Chondrocyte (in vitro differentiated cells): ENCODE measurements at places on chromosomes 6 and 20. TPM values are rescaled to one million over a fixed set of nuclear protein-coding genes. Genes with fewer than 3 reads are reported as not detected.
A peak's percentile ranks its signal among the peaks of the same experiment; 100 is the strongest.

- peaks cover 1% of the 10 kb centered on the region for H3K36me3 ChIP-seq
- H3K4me3 ChIP-seq = no peak overlapping the region
- DNase-seq = no peak
- H3K4me1 ChIP-seq = peaks cover 13% of the 10 kb centered on the region
Measured at GRCh38 chr6:44477293-44477894, 89.9 kb downstream of the CDC5L start.

- no peak for DNase-seq
- H3K4me3 ChIP-seq = no peak overlapping the region
- H3K36me3 ChIP-seq = no peaks in the 10 kb centered on the region
- H3K4me1 ChIP-seq = no peaks in the 10 kb centered on the region
- H3K27ac ChIP-seq = no peak overlapping the region
Measured at GRCh38 chr20:62529896-62530642, 54.3 kb upstream of the GATA5 start.

DNA sequence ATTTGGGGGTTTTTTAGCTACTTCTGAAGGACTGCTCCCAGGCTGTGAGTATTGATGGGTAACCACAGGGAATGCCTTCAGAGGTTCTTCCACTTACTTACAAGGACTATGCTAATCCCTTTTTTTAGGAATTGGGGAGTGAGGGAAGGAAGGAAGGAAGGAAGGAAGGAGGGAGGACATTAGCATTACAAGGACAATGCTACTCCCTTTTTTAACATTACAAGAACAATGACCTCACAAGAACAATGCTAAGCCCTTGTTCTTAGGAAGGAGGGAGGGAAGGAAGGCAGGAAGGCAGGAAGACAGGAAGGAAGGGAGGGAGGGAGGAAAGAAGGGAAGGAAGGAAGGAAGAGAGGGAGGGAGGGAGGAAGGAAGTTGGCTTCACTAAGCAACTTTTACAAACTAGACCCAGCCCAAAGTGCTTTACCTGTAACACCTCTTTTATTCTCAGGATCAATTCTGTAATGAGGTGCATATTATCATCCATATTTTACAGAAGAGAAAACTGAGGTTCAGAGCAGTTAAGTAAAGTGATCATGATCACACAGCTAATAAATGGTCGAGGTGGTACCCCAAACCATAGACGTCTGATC, 446.8 kb upstream of the JARID2 start:
- H3K27ac ChIP-seq = no peak overlapping the region
- peaks cover 2% of the 10 kb centered on the region for H3K36me3 ChIP-seq
- peaks cover 23% of the 10 kb centered on the region for H3K4me1 ChIP-seq
- H3K27me3 ChIP-seq = no peaks in the 10 kb centered on the region

DNA sequence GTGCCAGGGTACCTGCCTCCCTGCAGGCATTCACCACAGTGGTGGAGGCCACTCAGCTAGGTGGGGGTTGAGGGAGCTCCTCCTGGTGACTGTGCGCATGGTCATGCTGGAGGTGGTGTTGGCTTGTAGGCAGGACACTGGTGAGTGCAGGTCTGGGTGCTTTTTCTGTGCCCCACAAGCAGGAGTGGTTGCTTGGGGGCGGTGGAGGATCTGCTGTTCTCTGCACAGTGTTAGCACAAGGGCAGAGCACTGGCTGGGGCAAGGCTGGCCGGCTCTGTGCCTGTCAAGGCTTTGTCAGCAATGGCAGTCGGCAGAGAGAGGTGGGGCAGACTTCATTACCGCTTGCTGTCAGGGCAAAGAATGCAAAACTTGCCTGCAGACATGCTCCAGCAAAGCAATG, 632.1 kb upstream of the ID4 start:
- no peak overlapping the region for H3K4me3 ChIP-seq
- H3K27ac ChIP-seq = no peak overlapping the region
- peaks cover 4% of the 10 kb centered on the region for H3K36me3 ChIP-seq
- DNase-seq = no peak
- peaks cover 5% of the 10 kb centered on the region for H3K4me1 ChIP-seq

Gene ELOVL2
- total RNA-seq = 18.1 to 41.3 TPM (median 18.2 TPM) in 3 replicates

GRCh38 chr6:117143647-117144046, 121.7 kb upstream of the VGLL2 start:
- H3K27ac ChIP-seq = no peak overlapping the region
- DNase-seq = no peak
- no peaks in the 10 kb centered on the region for H3K4me1 ChIP-seq

GRCh38 chr6:6656287-6656686, 67.8 kb downstream of the LY86 start:
- H3K4me1 ChIP-seq = peaks cover 38% of the 10 kb centered on the region
- DNase-seq = no peak
- H3K27me3 ChIP-seq = peaks cover 7% of the 10 kb centered on the region
- no peak overlapping the region for H3K4me3 ChIP-seq
- peak overlapping the region; percentile 83 for H3K27ac ChIP-seq

DNA sequence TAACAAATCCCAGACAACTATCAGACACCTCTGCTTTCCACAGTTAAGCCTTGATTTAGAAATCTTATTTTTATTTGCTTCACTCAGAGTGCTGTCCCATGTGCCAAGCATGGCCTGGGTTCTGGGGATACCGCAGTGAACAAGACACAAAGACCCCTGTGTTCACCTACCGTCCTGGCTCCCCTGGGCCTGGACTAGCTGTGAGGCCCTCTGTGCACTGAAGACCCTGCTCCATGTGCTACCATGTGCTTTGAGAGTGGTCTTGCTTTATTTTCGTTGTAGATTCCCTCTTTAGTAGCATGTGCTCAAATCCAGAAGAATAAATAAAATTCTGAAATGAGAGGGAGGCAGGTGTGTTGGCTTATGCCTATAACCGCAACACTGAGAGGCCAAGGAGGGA, 22.5 kb downstream of the SUMO4 start:
- H3K27me3 ChIP-seq = no peaks in the 10 kb centered on the region
- no peaks in the 10 kb centered on the region for H3K36me3 ChIP-seq
- no peak overlapping the region for H3K4me3 ChIP-seq
- H3K4me1 ChIP-seq = peaks cover 18% of the 10 kb centered on the region

DNA sequence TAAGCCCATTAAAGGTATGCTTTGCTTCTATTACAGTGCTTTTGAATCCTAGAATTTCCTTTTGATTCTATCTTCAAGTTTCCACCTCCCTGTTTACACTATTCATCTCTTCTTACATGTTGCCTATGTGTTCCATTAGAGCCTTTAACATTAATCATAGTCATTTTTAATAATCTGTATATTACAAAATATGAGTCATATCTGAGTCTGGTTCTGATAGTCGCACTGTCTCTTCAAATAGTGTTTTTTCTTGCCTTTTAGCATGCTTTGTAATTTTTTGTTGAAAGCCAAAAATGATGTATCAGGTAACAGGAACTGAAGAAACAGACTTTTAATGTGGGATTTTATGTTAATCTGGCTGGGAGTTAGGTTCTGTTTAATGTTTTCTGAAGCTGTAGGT, 68.4 kb downstream of the DNAAF9 start:
- H3K27me3 ChIP-seq = no peaks in the 10 kb centered on the region
- H3K4me1 ChIP-seq = no peaks in the 10 kb centered on the region
- H3K36me3 ChIP-seq = peaks cover 43% of the 10 kb centered on the region
- H3K4me3 ChIP-seq = no peak overlapping the region
- DNase-seq = no peak

- peaks cover 44% of the 10 kb centered on the region for H3K27me3 ChIP-seq
- H3K27ac ChIP-seq = no peak overlapping the region
- no peak overlapping the region for H3K4me3 ChIP-seq
- DNase-seq = no peak
- no peaks in the 10 kb centered on the region for H3K4me1 ChIP-seq
- H3K36me3 ChIP-seq = no peaks in the 10 kb centered on the region
Measured at GRCh38 chr6:110296241-110297025, 61.7 kb downstream of the METTL24 start.

GRCh38 chr6:114793428-114793827, 450.6 kb upstream of the HS3ST5 start:
- no peak for DNase-seq
- no peaks in the 10 kb centered on the region for H3K4me1 ChIP-seq
- no peak overlapping the region for H3K27ac ChIP-seq

DNA sequence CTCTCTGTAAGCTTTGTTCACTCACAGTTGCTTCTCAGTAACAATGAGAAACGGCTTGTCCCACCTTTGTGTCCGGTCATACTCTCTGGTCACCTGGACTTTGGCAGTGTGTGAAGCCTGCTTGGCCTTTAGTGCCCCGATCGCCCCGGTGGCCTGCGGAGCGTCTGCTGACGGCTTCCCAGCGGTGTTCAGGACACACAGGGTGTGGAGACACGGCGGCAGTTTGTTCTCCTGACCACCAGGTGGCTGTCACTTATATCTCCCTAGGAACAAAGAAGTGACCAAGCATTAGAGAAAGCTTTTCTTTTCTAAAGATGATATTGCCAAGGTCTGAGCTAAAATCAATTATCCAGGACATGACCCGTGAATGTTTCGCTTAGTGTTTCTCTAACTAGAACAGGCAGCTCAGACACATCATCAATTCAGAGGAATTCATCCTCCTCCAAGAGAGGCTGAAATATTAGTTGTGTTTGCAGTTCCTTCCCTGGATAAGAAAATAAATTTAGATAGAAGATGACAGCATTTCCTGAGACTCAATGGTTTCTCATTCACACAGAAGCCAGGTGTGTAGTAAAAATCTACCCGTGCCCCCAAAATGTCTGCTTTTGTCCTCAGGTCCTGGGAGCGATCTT, 167.4 kb upstream of the THBS2 start:
- no peak overlapping the region for H3K27ac ChIP-seq
- H3K27me3 ChIP-seq = no peaks in the 10 kb centered on the region
- DNase-seq = no peak
- no peaks in the 10 kb centered on the region for H3K4me1 ChIP-seq
- H3K4me3 ChIP-seq = no peak overlapping the region
- H3K36me3 ChIP-seq = no peaks in the 10 kb centered on the region

- no peak overlapping the region for H3K4me3 ChIP-seq
- H3K36me3 ChIP-seq = no peaks in the 10 kb centered on the region
- H3K4me1 ChIP-seq = no peaks in the 10 kb centered on the region
- no peak overlapping the region for H3K27ac ChIP-seq
Measured at GRCh38 chr6:52718550-52718949, 44.7 kb downstream of the GSTA2 start.

GRCh38 chr6:10630178-10630577, 64.2 kb downstream of the C6orf52 start:
- H3K36me3 ChIP-seq = no peaks in the 10 kb centered on the region
- peaks cover 4% of the 10 kb centered on the region for H3K27me3 ChIP-seq
- no peak overlapping the region for H3K27ac ChIP-seq
- no peak for DNase-seq

DNA sequence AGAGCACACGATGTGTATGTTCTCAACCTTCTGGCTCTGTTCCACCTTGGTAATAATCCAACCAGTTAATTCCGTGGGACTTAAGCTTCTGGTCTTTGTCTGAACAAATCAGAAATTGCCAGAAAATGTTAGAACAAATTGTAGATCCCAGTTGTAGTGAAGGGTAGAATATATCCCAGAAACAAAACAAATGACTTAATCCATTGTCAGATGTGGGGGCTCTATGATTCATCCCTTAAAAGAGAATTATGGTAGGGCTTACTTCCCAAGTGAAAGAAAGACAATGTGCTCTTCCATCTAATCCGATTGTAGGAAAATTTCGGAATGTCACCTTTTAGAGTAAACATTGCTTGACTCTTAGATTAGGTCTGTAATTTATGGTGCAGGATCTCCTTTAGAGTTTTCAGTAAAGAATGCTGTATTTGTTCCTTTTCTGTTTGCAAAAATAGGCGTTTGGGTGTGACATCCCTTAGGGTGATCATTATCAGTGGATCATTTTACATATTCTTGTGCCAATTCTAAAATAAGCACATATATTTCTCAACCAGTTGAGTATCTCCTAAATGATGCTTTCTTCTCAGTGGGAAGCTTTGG, 234.5 kb upstream of the ZNF217 start:
- peak overlapping the region; percentile 100 for H3K27ac ChIP-seq
- peak overlapping the region; percentile 43 for H3K4me3 ChIP-seq
- DNase-seq = no peak

Gene GUCA1A
- total RNA-seq = 0.38 TPM in 1 of 3 replicates, not detected in the others

- no peak overlapping the region for H3K4me3 ChIP-seq
- H3K4me1 ChIP-seq = peaks cover 12% of the 10 kb centered on the region
- no peak for DNase-seq
- H3K27me3 ChIP-seq = no peaks in the 10 kb centered on the region
- H3K36me3 ChIP-seq = peaks cover 18% of the 10 kb centered on the region
Measured at GRCh38 chr20:33600414-33600813, 61.7 kb upstream of the C20orf144 start.

DNA sequence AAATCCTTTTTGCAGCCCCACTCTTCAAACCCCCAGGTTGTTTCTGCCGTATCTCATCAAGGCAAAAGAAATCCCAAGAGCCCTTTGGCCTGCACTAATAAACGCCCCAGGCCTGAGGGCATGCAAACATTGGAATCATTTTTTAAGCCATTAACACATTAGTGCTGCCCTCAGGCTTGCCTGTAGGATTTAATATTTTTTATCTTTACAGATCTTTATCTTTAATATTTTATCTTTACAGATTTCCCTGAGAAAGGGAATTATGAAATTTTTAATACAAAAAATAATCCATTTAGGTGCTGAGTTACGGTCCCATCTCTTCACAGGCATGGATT, 14.7 kb downstream of the GTPBP2 start:
- no peaks in the 10 kb centered on the region for H3K4me1 ChIP-seq
- no peak overlapping the region for H3K4me3 ChIP-seq
- H3K27ac ChIP-seq = no peak overlapping the region
- H3K27me3 ChIP-seq = no peaks in the 10 kb centered on the region
- DNase-seq = no peak

GRCh38 chr6:79949233-79949632, 1.9 kb upstream of the ELOVL4 start:
- H3K36me3 ChIP-seq = no peaks in the 10 kb centered on the region
- H3K27ac ChIP-seq = no peak overlapping the region
- no peak overlapping the region for H3K4me3 ChIP-seq
- peaks cover 18% of the 10 kb centered on the region for H3K4me1 ChIP-seq
- DNase-seq = no peak

GRCh38 chr6:142005021-142005420, 127.7 kb upstream of the GJE1 start:
- H3K27me3 ChIP-seq = no peaks in the 10 kb centered on the region
- DNase-seq = no peak
- H3K4me1 ChIP-seq = peaks cover 9% of the 10 kb centered on the region
- no peak overlapping the region for H3K27ac ChIP-seq
- H3K4me3 ChIP-seq = no peak overlapping the region

Gene JPH2
- total RNA-seq = 46.6 to 75.9 TPM (median 71.2 TPM) in 3 replicates

- H3K4me1 ChIP-seq = no peaks in the 10 kb centered on the region
- no peak overlapping the region for H3K27ac ChIP-seq
- no peaks in the 10 kb centered on the region for H3K36me3 ChIP-seq
- no peak overlapping the region for H3K4me3 ChIP-seq
- H3K27me3 ChIP-seq = no peaks in the 10 kb centered on the region
Measured at GRCh38 chr6:142339968-142340658, 38.3 kb downstream of the ADGRG6 start.

- H3K4me3 ChIP-seq = no peak overlapping the region
- H3K36me3 ChIP-seq = no peaks in the 10 kb centered on the region
- H3K27me3 ChIP-seq = no peaks in the 10 kb centered on the region
- peaks cover 86% of the 10 kb centered on the region for H3K4me1 ChIP-seq
- H3K27ac ChIP-seq = peak overlapping the region; percentile 92
- DNase-seq = no peak
Measured at GRCh38 chr20:49584418-49585382, 16.8 kb upstream of the PTGIS start.
